ENCODE measurements at places on chromosomes 2 and 18.
A peak's percentile ranks its signal among the peaks of the same experiment; 100 is the strongest.

GRCh38 chr2:168008646-168009195, 238.7 kb downstream of the STK39 start:
- DNase-seq, result no peak

GRCh38 chr2:238254095-238254723, 14.4 kb upstream of the HES6 start:
- no peak for DNase-seq

DNA sequence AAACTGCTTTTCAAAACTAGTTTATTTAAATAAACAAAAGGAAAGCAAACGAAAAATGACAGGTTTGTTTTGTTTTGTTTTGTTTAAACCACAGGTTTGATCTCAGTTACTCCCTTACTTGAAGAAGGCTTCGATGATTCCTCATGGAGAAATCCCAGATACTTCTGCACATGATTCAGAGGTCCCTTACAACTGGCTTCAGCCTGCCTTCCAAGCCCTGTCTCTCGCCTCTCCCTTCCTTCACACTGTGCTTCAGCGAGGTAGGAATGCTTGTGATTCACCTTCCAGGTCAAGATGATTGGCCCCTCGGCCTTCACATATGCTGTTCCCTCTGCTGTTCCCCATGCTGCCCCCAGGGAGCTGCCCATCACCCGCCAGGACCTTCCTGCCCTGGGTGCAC, 104.1 kb upstream of the ITGA6 start:
- DNase-seq, result no peak

DNA sequence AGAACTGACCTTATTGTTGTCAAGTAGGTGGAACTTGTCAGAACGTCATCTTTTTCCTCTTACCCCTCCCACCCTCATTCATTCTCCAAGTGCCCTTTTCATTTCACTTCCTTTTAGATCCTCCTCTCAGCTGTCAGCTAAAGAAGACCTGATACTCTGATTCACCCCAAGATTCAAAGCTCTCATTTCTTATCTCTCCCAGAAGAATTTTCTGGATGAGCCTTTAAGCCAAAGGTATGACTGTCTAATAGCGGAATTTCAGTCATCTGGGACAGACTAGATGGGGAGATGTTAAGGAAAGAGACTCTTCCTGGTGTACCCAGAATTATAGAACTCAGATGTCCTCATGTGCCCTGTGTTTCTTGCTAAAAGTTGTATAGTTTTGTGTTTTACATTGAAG, 53.9 kb downstream of the TCF7L1 start:
- DNase-seq, result no peak

GRCh38 chr18:12659904-12660605, 2.1 kb upstream of the SPIRE1 start:
- DNase-seq, result peak; percentile 68

- no peak for DNase-seq
Observed at GRCh38 chr2:230318190-230319121, 8.5 kb upstream of the SP140L start.

DNA sequence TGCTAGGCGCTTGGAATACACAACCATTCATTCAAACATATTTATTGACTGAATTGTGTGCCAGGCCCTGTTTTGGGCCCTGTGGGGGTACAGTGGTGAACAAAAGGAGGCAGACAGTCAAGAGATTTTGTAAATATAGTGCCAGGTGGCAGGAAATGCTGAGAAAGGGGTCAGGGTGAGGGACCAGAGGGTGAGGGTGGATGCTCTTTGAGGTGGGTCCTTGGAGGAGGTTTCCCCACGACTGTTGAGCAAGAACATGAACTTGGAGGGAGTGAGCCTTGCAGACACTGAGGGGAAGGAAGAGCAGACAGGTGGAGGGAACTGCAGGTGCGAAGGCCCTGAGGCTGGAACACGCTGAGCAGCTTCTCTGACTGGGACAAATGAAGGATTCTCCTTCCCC, 40.7 kb downstream of the ODC1 start:
- DNase-seq, result no peak
